ENCODE measurements at places on chromosomes 2 and 18.

DNA sequence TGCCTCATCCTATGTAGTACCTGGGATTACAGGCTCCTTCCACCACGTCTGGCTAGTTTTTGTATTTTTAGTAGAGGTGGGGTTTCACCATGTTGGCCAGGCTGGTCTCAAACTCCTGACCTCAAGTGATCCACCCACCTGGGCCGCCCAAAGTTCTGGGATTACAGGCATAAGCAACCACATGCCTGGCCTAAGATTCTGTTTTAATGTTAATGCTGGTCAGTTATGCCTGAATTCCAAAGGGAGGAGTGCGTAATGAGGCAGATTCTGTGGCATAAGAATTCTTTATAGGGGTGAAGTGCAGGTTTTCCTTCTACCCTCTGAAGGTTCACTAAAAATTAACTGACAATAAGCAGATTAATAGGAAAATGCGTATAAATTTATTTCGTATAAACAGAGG is 1343.8 kb upstream of the LRRTM1 start:
- no peak for DNase-seq

DNA sequence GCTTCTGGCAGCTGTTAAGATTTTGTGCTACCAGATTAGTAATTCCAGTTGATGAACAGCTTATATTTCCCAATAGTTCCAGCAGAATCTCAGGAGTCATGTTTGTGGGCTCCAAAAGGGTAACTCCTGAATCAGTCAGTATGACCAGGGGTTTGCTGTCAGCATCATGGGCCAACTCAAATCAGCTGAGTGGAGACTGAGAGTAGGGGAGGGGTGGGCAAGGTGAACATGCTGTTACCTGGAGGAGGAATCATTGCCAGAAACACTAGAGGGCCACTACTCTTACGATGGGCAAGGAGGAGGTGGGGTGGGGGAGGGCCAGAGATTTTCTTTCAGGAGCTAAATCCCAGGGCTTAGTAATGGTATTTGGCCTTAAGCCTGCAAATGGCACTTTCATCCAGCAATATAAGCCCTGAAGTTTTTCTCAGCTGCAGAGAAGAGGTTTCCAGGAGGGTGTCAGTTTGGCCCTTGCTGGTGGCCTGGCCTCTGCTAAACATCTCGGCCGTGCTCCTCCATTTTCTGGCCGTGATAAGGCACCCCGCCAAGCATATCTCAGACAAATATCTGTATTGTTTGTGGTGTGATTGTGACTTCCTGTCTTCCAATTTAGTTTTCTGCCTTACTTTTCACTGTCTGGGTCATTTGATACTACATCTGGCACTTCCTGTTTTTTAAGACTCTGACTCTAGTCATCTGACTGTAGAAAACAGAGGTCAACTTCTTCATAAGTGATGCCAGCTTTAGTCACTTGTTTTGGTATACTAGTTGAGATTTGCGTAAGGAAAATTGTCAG is 120.5 kb upstream of the CXCR4 start:
- no peak for DNase-seq

GRCh38 chr18:29078273-29078672 is 901.3 kb upstream of the CDH2 start:
- no peak for DNase-seq

DNA sequence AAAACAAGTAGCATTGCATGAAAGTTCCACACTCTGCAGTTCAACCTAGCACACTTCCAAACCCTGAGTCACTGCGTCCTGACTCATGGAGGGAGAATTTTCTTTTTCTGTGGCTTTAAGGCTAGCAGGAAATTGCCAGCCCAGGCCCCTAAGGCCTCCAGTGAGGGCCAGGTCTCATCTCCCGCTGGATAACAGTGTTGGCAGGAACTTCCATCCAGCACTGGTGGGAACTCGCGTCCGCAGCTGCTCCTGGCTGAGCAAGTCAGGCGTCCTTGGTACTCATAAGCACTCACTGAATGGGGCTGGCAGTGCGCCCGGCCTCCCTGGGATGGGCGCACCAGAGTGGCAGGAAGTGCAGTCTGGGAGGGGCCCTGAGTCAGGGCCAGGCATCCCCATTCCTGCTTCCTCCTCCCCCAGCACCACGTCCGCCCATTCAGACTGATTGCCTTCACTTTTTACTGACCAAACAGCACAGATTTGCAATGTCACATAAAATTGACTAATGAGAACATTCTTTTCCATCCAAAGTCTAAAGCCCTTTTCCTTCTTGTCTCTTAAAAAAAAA is 14.3 kb downstream of the MALL start:
- DNase-seq: no peak

GRCh38 chr18:42305869-42306593 is 351.0 kb downstream of the PIK3C3 start:
- DNase-seq: no peak

DNA sequence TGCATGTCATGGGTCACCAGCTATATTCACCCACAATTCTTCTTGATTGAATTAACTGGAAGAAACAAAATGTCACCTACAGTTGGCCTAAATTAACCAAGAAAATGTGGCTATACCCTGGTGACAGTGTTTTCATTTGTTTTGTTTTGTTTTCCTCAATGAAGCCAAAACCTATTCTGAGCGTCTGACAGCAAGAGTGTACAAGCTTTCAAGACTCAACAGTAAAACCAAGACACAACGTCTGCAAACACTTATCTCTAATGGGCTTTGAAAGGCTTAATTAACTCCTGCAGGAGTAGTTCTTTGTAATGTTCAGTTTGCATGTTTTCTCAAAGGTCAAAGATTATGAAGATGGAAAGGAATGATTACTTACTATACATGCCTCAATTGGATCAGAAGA is 827.6 kb upstream of the KLHL29 start:
- no peak for DNase-seq

DNA sequence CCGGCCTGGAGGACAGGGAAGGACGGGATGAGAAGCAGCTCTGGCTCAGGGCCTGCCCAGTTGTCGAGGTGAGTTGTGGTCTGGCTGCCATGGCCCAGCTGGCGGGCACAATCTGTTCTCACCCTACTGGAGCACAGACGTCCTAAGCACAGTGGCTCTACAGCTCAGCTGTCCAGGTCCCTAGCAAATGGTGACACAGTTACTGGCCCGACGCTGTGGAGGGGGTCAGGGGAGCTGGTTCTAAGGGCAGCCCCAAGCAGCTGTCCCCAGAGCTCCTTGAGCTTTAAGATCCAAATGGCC is 32.9 kb downstream of the KCNK3 start:
- DNase-seq: no peak

- DNase-seq: no peak
Measured at GRCh38 chr2:38601463-38602135, 1.1 kb downstream of the HNRNPLL start.

DNA sequence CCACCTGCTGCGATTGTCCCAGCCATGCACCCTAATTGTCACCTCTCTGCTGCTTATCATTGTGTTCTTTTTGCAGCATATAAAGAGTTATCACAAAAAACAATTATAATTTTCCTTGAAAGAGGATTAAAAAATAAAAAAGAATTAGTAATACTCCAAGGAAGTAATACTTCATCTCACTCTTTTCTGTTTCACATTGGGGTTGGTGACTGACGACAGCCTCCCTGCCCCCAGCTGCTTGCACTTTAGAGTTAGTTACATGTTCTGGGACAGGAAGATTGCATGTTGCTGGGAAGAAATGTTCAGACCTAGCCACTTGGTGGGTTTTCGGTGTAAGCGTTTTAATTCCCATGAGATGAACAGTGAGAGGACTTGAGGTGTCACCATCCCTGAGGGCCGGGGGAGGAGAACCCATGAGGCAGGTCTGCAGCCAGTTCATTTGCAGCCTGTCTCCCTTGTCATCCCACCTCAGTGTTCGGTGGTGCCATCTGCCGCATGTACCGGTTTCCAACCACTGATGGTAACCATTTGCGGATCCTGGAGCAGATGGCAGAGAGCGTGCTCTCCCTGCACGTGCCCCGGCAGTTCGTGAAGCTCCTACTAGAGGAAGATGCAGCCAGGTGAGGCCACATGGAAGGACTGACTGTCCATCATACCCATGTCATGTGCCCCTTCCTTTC is 69.1 kb downstream of the COA5 start:
- no peak for DNase-seq

- DNase-seq: no peak
Measured at GRCh38 chr2:236334122-236334876, 70.1 kb upstream of the ASB18 start.

GRCh38 chr2:74048147-74048546 is 63.4 kb downstream of the TET3 start:
- no peak for DNase-seq

- DNase-seq: no peak
Measured at GRCh38 chr2:2333076-2333475, 2.0 kb upstream of the MYT1L start.

DNA sequence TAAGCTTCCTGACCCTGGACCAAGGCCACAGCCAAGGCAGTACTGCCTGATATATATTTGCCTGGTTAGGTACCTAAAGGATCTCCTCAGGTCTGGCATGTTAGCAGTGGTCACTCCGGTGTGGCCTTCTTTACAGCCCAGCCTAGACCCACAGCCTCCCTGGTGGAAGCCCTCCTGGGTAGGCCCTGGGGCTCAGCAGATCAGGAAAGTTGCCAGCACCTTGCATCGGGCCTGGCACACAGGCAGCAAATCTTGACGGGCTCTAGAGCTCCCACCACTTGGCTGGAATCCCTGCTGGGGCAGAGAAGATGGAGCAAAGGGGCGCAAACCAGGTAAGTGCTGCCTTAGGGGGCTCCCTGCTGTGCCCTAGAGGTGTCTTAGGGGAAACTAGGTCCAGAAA is 40.9 kb upstream of the ATP6V1B1 start:
- no peak for DNase-seq

DNA sequence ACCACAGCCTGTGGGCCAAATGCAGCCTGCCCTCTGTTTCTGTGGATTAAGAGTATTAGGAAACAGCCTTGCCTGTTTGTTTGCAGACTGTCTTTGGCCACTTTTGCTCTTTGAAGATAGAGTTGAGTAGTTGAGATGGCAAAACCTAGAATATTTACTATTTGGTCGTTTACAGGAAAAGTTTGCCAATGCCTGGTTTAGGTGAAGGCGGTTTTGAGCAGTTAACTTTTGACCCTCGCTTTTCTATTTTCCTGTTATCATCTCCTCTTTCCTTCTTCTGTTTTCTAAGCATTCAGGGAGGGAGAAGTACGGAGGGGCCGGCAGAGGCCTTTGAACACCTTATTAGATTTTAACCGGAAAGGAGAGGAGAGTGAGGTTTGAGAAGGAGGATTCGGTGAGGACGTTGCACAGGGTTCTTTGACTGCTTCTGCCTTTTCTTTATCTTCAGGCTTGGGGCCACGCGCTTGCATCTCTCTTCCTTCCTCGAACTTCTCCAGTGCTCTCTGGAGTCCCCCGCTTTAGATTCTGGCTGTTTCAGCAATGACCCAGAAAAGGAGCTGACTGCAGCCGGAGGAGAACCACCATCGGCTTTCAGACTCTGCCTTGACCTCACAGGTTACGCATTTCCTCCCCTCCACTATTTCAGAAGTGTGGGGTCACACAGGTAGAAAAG is 39.2 kb downstream of the IL1R2 start:
- DNase-seq: no peak

- DNase-seq: no peak
Measured at GRCh38 chr2:158994920-158995676, 26.7 kb downstream of the TANC1 start.

GRCh38 chr2:240159251-240159839 is 18.9 kb upstream of the OTOS start:
- no peak for DNase-seq

- DNase-seq: no peak
Measured at GRCh38 chr18:67132919-67133318, 383.6 kb downstream of the DSEL start.

DNA sequence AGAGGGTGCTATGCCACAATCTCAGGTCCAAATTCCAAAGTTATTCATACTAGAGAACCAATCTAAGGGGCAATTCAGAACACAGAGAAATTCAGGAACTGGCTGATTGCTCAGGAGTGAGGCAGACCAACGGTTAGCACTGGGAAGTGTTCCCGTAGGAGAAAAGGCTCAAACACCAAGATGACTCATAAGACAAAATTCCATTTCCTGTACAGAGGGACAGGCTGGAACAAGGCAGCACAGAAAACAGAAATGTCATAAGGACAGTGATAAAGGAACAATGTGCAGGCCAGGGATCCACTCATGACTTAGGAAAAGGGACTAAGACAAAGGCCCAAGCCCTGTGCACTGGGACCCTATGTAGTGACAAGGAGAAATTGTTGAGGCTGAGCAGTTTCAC is 54.2 kb downstream of the PDE1A start:
- no peak for DNase-seq

GRCh38 chr2:10028988-10029874 is 14.1 kb upstream of the KLF11 start:
- peak; percentile 25 for DNase-seq

GRCh38 chr2:163462993-163463392 is 272.8 kb downstream of the FIGN start:
- no peak for DNase-seq

- DNase-seq: no peak
Measured at GRCh38 chr2:5674026-5674340, 18.2 kb upstream of the SOX11 start.

DNA sequence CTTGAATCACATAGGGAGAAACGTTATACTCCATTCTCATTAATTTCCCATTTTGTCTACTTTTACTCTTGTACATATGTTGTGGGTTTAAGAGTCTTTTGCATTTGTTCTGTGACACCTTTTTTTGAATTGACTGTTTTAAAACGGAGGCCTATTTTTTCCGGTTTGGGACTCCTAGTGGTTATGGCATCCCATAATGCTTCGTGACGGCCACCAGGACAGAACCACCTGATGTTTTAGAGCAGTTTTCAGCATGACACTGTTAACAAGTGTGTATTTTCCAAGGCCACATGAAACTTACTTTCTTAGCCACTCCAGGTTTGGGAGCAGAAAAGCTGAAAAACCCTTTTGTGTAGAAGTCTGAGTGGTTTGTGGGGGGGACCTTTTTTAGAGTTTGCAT is 8.4 kb downstream of the SOX11 start:
- DNase-seq: no peak

- DNase-seq: no peak
Measured at GRCh38 chr18:7735196-7735595, 168.1 kb downstream of the PTPRM start.

DNA sequence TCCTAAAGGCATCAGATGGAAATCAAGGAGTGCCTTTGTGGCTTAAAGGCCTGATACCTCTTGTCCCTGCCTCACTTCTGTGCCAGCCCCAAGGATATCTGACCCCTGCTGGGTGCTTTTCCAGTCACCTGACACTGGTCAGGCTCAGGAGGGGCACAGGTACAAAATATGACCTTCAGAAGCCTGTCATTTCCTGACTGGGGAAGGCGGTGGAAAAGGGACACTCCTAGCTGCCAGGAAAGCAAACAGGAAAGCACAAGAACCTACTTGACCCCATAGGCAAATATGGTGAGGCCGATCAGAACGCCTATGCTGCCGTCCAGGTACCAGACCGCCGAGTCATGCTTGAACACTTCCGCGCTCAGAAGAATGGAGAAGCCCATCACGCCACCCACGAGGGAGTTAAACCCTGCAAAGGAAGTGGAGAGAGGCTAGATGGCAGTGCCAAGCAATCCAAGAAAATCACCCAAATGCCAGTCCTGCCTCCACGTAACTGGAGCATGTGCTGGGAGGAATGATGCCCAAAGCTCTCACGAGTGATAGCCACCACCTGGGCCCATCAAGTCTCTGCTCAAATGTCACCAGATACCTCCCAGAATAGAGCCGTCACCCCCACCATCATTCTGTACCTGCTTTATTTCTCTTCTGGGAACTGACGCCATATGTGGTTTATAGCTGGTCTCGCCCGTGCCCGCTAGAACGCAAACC is 204.0 kb downstream of the MGAT5 start:
- DNase-seq: no peak

- DNase-seq: no peak
Measured at GRCh38 chr2:212595036-212595654, 56.5 kb upstream of the ERBB4 start.
